AG09319 (cell line): ENCODE measurements at places on chromosomes 5 and 9.

DNA sequence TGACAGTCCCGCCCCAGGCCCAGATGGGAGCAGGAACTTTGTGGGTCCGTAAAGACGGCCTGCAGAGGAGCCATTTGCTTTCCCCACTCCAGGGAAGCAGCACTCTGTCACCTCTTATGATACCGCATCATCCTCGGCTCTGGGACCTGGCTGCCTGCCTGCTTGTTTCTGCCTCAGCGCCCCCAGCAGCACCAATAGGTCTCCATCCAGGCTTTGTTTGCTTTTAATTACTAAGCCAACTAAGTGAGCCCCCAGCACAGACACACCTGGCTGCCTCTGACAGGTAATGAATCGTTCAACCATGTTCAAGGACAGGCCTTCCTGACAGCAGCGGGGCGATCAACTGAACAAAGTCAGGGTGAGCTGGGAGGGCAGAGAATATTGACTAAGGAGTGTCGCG, 141.4 kb downstream of the C5orf15 start:
- DNase-seq, result no peak

- DNase-seq, result no peak
Measured at GRCh38 chr5:180553530-180553929, 37.8 kb downstream of the SCGB3A1 start.

- peak; percentile 38 for DNase-seq
Measured at GRCh38 chr5:138466125-138466899, 1.0 kb downstream of the EGR1 start.

GRCh38 chr5:74633695-74634094, 6.8 kb downstream of the ENC1 start:
- no peak for DNase-seq

DNA sequence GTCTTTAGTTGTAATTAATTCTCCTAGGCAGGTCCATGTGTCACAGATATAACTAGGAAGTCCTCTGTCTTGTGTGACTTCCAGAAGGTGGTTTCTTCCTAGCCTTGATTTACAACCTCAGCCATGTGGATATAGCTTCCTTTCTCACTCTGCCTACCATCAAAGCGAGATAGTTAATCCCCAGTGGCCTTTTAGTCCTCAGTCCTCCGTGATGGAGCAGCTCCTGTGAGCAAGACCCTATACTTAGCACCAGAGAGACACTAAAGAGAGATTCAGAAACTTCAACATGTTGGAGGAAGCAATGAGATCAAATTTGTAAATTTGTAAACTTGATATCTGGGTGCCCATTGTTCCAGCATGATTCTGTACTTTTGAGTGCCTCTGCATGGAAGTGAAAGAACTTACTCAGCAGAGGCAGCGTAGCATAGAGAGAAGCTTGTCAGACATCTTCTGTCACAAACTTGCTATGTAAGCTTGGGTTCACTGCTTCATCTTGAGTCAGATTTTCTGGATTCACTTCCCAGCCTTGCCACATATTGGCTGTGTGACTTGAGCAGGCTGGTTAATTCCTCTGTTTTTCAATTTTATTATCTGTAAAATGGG, 170.2 kb upstream of the NR3C1 start:
- DNase-seq, result no peak

DNA sequence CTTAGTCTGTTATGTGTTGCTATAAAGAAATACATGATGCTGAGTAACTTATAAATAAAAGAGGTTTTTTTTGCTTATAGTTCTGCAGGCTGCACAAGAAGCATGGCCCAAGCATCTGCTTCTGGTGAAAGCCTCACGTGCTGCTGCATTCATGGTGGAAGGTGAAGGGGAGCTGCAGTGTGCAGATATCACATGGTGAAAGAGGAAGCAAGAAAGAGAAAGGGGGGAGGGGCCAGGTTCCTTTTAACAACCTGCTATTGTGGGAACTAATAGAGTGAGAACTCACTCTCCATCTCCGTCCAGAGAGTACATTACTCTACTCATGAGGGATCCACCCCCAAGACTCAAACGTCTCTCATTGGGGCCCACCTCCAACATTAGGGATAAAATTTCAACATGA, 12.5 kb upstream of the PARP8 start:
- no peak for DNase-seq

DNA sequence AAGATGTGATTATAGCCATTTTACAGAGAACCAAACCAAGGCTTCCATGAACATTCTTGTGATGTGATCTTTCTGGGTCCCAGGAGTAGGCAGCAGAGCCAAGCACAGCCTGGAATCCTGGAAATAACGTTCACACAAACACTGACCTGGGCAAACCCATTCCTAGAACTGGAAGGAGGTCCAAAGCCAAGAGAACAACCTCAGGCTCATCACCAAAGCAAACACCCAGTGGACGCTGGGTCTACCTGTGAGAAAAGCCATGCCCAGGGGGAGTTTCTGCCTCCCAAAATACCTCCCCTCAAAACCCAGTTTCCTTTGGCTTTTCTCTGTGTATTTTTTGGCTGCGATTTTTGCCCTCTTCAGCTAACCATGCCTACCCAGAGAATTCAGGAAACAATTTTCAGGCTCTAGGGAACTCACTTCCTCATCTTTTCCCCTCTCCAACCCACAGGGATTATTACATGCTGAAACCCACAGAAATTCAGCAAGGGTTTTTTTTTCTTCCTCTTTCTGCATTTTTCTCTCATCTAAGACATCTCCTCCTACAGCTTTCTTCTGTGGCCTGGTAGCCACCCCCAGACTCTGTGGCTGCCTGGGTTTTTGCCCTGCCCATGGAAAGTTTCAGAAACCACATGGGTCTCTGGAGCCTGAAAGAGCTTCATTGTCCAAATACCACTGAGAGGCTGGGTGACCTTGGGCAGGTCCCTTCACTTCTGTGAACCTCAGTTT, 75.0 kb downstream of the TNC start:
- DNase-seq, result no peak

DNA sequence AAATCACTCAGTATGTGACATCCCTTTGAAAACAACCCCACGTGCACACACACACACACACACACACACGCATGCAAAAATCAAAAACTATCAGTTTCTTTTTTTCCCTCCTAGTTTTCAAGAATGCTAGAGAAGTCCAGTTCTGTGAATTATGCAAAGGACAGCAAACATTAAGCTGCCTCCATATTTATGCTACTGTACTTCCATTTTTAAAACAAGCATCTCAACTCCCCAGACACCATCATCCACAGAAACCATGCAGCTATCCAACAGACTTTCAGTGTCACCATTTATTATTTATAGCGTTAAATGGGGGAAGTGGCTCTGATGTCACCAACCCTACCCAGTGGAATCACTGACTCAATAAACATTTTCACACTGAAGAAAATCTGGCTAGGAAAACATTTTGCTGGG, 1.6 kb downstream of the FBXW11 start:
- DNase-seq, result no peak

- DNase-seq, result no peak
Measured at GRCh38 chr5:131541762-131542161, 93.3 kb downstream of the RAPGEF6 start.

DNA sequence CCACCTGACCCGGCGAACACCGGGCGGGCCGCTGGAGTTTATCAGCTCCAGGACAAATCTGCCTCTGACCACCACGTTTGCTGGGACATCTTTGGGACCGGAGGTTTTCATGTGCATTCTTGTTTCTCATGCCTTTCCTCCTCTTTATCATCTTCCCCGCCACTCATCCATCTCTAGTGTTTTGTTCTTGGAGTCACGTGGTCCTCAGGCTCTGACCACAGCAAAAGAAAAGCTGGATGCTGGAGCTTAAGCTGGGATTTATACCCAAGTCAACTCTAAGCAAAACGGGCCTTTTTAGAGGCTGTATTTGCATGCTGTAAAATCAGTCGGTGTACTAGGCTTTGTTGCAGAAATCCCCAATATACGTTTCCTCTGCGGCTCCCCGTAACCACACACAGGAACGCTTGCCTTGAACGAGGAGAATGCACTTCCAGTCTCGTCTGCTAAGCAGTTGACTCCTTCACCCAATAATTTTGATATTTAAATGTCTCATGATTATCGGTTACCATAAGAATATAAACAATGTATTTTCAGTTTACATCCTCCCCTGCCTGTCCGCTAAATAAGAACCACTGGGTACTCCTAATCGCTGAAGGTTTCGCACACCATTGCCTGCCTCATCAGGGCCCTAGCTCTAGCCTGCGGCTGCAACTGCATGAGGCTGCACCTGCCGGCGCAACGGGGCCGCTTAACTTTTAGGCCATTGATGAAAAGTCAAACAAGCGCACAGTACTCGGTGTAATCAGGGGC, 560 bp upstream of the NDUFS6 start:
- DNase-seq, result no peak

DNA sequence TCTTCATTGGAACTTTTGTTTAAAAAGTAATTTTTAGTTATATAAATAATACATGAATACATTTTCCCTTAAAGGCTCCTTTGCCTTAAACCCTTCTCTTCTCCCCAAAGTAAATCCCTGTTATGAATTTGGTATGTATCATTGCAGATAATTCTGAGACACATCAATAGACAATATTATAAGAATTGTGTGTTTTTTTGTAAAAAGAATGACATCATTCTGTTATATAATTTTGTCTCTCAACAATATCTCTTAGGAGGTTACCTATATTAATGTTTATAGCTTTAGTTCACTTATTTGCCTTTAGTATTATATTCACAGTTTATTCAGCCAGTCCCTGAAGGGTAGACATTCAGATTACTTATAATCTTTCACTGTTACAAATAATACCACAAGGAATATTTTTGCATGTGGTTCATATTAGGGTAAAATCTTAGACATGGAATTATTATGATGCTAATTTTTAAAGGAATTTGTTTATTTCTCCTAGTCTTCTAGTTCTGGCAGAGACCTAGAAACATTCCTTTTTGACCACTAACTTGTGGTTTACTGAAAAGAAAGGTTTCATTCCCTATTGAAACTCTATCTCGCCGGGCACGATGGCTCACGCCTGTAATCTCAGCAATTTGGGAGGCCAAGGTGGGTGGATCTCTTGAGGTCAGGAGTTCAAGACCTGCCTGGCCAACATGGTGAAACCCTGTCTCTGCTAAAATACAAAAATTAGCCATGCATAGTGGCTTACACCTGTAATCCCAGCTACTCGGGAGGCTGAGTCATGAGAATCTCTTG, 105.6 kb downstream of the KCTD16 start:
- DNase-seq, result peak; percentile 44

DNA sequence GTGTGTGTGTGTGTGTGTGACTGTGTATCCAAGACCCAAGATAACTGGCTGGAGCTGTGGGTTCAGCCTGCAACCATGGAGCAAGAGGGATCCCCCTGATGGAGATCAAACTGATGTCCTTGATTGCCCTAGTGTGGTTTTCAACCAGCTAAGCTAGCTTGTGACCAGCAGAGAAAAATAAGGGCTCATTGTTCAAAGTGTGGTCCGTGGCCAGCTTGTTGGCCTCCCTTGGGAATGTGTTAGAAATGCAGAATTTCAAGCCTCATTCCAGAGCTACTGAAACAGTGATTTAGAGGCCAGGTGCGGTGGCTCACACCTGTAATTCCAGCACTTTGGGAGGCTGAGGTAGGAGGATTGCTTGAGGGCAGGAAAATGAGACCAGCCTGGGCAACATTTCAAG, 79.9 kb downstream of the ACER2 start:
- DNase-seq, result no peak

GRCh38 chr5:142783601-142784341, 13.6 kb downstream of the ARHGAP26 start:
- no peak for DNase-seq

DNA sequence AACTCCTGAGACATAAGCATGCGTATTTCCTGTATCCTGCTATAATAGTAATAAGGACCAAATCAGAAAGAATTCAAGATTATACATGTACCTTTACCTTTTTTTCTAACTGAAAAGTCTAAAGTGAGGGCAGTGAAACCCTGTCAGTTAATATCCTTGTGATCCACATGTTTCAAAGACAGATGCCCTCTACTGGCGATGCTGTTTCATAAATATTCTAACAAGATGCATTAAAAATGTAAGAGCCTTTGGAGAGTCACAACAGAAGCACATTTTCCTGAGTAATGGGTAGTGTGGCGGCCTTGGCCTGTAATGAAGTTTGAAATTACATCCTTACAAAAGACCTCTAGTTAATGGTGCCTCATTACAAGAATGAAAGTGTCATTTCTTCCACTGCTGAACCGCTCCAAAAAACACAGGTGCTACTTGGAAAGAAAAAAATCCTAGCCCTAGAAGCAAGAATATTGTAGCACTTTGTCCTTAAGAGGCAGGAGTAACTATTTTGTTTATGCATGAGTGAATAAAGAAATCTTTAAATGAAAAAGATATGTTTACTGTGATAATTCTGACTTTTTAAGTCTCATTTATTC, 232.6 kb downstream of the EPB41L4A start:
- peak; percentile 10 for DNase-seq

- no peak for DNase-seq
Measured at GRCh38 chr5:74206579-74207550, 433.7 kb downstream of the ENC1 start.

DNA sequence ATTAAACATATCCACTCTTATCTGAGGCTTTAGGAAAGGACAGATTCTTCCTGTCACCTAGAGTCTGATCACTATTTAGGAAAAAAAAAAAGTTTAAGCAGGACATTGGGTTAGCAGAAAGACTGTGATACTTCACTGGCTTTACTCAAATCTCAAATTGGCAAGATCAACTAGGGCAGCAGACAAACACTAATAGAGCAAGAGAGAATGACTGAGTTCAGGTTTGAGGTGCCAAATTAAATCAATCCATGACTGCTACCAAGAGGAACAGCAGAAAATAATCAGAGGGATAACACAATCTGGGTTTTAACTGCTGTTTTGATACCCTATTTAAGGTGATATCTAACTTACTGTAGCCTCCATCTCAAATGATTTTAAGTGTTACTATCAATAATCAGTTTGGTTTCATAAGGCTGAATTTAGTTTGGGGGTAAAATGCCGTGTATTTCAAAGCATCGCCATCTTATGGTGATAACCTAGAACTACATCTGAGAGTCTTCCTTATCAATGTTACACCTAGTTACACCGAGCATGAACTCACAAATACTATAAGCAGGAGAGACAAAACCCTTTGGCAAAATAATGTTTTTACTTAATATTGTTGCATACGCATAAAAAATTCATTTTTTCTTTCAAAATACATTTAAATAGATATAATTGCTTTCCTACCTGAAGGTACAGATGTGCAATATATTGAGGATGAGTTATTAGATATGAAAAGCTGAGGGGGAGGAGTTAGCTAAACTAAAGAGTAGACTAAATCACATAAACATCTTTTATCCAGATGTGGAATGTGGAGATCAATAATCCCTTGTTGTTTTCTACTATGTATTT, 286.4 kb upstream of the CDH12 start:
- no peak for DNase-seq

DNA sequence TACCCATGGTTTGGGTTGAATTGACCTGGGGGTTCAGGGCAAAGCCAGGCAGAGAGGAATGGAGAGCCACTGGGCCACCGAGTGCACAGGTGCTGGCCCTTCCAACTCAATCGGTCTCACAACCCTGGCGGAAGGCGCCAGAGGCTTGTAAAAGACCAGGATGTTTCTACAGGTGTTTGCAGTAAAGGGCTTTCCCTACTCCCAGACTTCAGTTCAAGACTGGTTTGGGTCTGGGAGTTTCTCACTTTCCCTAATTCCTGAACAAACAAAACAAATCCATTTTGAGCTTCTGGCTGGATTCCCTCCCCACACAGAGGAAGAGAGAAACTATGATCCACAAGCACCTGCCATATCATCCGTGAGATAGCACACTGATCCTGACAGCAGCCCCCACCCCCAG, 125.2 kb upstream of the KLF4 start:
- no peak for DNase-seq

GRCh38 chr9:131693651-131694597, 46.0 kb downstream of the RAPGEF1 start:
- no peak for DNase-seq

GRCh38 chr9:92977279-92977678, 30.0 kb downstream of the FGD3 start:
- no peak for DNase-seq

GRCh38 chr5:82057051-82057450, 85.2 kb downstream of the ATG10 start:
- DNase-seq, result no peak
